ENCODE measurements at places on chromosomes 16 and 17.

DNA sequence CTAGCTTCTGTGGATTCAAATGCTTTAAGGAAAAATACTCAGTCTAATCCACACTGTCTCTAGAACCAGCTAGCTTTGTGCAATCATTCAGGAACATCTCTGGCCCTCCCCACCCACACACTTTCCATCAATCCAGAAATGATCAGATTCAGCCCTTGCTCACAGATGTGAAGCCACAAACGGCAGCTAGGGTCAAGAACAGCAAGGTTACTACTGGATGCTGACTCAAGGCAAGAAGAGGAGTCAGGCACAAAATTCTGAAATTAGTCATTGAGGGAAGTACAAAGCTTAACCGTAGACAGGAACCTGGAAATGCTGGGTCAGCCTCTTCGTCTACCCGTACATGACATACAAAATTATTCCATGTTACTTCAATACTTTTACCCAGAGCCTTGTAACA, 174.6 kb downstream of the CDH13 start:
- DNase-seq = no peak

- DNase-seq = no peak
Observed at GRCh38 chr16:5166486-5166885, 68.9 kb upstream of the EEF2KMT start.

DNA sequence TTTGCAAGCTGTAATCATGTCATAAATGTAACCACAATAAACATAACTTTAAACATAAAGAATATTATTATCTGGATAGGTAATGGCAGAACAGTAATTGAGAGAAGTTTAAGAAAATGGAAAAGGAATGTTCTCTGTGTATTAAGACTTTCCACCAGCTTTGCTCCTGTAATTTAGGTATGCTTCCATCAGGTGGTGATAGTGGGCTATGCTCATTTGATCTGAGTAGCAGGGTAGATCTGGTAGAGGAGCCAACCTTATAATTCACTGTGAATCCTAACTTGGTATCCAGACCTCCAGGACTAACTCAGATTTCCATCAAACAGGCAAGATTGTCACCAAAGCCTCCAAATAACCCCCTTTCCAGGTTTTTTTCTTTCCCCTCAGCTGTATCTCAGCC, 137.9 kb upstream of the ZKSCAN2 start:
- DNase-seq = no peak

DNA sequence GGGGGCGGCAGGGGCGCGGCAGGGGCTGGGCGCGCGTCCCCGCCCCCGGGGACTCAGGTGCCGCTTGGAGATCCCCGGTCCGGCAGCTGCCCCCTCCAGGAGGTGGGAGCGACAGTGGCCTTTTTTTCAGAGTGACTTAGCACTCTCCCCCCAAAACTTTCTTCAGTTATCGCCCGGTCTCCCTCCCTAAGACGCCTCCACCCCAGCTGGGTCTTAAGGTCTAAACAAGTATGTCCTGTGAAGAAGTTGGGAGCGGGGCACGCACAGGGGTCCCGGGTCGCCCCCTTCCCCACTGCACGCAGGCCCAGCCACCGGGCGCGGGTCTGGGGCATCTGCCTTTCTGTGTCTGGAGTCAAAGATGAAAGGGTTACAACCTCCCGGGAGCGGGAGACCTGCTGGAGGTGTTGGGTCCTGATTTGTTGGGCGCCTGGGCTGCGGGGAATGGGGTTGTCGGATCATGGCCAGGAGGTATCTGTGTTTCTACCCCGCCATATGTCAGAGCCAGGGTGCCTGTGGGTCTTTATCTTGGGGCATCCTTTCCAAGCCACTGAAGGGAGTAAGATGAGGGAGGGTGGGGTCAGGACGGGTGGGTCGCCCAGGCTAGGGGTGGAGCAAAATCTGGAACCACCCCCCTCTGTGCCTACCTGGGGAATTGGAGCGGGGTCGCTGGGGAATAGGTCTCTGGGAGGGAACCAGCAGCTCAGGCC, 757 bp downstream of the FMNL1 start:
- DNase-seq = no peak

GRCh38 chr17:76519048-76519966, 18.1 kb upstream of the RHBDF2 start:
- DNase-seq = no peak

DNA sequence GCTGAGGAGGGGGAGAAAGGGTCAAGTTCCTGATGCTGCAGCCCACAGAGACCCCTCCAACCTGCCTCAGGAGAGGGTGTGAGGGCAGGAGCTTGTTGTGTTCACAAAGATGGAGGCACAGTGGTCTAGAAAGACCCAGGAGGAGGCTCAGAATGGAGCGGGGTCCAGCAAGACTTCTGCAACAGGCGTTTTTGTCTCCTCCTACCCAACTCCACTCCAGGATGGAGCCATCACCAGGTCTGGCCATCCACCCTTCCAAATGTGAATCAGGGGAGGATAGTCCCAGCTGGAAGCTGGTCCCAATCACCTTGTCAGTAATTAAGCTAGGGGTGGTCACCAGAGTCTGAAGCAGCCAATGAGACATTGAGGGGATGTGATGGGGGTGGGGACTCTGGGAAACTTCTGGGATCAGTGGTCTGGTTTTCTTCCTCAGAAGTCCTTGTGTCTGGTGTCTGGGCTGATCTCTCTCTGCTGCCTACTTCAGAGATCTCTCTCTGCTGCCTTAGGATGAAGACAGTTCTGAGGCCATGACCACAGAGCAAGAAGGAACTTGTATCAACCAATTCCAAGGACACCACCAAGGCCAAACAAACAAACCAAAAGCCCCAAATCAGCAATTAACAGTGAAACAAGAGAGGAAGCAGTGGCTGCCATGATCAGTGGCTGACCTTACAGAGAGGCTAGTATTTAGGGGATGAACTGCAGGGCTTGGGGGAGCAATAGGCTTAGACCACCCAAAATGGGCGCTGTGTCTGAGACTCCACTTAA, 14.5 kb downstream of the CD300LB start:
- no peak for DNase-seq

DNA sequence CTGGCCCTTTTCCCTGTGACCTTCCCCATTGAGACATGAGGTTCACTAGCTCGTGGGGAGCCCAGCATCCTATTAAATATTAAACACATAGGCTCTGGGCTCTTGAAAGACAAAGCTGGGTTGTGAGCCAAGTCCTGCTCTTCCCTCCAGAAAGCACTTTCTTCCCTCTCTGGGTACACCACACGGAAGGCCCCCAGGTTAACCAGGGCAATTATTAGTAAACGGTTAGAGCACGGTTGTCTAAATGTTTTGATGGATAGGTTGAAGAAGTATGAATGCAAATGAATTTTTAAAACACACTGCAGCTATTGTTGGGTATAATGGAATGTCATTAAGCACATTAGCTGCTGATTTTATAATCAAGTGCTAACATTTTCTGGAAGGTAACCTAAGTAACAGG, 32.7 kb upstream of the CDH13 start:
- DNase-seq = no peak

DNA sequence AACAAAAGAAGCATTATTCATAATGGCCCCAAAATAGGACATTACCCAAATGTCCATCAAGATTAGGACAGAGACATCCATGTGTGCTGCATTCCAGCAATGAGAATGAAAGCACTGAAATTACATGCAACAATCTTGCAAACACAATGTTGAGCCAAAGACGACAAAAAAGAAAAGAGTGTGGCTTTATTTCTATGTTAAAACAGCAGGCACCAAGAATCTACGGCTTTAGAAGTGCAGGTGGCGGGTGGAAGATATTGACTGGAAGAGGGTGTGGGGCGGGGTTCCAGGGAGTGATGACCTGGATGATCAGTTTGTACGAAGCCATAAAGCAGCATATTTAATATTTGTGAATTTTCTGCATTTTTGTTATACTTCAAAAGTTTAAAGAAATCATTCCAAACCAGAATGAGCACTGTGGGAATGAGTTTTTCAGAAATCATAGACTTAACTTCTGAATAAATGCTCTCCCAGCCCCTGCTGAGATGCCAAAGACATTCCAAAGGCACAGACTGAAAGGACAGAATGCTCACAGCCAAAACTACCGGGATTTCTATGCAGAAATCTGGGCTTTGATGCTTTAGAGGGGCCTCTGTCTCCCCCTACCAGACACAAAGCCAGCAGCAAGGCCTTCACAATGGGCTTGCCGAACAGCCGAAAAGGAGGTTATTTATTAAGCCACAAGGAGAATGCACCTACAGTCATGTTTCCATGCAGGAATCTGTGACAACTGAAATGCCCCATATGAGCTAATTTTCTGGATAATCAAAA, 361.6 kb downstream of the GRIN2A start:
- DNase-seq = no peak

DNA sequence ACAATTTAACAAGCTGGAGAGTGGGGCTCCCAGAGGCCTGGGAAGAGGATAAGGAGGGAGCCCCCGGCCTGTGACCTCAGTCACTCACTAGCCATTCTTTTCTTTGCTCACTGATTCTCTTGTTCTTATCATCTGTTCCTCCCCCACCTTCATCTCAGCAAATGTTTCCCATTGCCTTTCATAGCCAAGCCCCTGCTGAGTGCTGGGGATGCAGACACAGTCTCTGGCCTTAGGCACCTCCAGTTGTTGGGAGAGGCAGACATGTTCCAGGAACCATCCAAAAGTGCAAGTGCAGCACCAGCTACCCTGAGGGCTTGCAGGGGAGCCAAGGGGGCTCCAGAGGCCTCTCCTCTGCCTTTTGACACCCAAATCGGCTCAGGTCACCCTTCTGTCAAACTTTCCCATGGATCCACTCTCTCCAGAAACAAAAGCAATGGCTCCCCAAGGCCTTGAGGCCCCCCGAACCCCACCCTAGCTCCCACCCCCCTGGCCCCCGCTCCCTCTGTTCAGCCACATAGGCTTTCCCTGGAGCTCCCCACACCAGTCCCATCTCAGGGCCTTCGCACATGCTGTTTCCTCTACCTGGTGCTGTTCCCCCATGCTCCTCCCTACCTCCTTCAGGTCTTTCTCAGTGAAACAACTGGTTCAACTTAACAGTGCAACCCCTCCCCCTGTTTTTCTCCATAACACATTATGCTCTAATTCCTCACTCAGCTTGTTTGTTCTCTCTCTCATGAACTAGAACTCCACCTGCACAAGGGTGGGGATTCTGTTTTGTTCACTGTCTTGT, 14.9 kb upstream of the KCNJ12 start:
- no peak for DNase-seq

GRCh38 chr17:15944759-15945526, at the start of gene ADORA2B:
Gene ADORA2B, plus strand, starts transcription at chr17:15945130. Its CDS starts 119 bp downstream, at chr17:15945249.
- DNase-seq = peak; percentile 31

- peak; percentile 27 for DNase-seq
Observed at GRCh38 chr16:89216315-89217137, 977 bp upstream of the ZNF778 start.

GRCh38 chr17:71320009-71320796, 800.6 kb upstream of the SOX9 start:
- DNase-seq = no peak

DNA sequence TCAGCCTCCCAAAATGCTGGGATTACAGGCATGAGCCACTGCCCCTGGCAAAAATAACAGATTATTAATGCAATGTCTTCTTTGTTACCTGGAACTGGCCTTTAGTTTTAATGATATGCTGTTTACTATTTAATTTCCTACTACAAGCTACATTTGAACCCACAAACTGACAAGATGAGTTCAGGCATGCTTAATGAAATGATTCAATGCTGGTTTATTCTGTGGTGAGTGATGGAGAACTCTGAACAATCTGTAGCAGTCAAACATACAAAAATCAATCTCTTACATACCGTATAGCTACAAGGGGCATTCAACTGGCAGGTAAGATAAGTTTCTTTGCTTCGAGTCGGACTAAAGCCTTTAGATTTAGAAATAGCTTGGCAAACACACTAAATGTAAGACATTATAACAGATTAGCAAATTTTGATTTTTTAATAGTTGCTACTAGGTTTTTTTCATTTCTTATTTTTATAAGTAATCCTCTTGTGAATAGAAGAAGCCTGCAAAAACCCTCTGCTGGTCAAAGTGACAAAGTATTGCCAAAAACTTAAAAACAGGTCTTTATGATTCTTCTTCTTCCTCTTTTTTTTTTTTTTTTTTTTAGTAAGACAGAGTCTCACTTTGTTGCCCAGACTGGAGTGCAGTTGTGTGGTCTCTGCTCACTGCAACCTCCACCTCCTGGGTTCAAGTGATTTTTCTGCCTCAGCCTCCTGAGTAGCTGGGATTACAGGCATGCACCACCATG, 138.5 kb downstream of the SSH2 start:
- no peak for DNase-seq

DNA sequence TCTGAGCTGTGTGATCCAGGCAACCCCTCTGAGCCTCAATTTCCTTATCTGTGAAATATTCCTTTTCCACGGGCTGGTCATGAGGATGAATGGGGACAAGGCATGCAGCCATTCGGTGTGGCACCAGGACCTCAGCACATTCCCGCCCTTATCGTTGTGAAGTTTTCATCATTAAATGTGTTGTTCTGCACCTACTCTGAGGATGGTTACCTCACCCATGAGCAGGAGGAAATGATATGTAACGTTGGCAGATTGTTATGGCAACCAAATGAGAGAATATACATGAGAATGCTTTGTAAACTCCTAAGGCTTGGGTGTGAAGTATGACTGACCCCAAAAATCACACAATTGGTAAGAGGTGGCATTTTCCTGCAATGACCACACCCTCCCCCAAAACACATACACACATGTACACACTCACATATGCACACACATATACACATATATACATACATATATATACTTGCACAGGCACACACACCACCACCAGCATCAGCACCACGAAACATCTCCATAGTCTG, 39.5 kb downstream of the SMARCE1 start:
- DNase-seq = no peak

GRCh38 chr17:12098568-12098967, 77.9 kb downstream of the MAP2K4 start:
- DNase-seq = no peak

DNA sequence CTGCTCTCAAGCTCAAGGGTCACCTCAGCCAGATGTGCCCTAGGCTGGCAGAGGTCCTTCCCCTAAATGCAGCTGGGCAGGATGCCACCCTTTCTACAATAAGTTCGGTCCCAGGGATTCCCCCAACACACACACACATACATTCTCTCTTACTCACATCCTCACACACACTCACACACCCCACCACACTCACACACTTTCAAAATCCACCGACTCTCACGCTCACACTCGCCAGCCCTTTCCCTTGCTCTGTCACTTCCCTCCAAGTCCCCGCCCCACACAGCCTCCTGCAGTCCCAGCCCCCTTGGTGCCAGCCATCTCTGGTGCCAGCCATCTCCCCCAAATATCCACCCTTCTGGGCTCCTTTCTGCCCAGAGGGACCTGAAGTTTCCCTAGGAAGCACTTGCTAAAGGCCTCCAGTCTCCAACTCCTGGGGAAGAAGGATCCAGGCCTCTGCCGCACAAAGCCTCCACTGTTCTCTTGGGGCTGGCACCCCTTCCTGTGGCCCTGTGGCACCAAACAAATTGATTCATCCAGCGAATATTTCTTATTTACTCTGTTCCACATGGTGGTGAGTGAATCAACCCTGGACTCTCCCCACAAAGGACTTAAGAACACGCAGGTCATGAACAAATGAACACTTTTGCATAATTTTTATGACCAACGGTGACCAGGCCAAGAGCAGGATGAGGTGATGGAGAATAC, 3.8 kb upstream of the USP36 start:
- no peak for DNase-seq

GRCh38 chr16:57667526-57668262, 412 bp upstream of the ADGRG3 start:
- no peak for DNase-seq
